ENCODE measurements at places on chromosomes 11 and 22. TPM values are rescaled to one million over a fixed set of nuclear protein-coding genes. Genes with fewer than 3 reads are reported as not detected.

TMEM258 gene
- total RNA-seq, result 52.8 TPM

TENM4 gene
- total RNA-seq, result 74.1 TPM

DNA sequence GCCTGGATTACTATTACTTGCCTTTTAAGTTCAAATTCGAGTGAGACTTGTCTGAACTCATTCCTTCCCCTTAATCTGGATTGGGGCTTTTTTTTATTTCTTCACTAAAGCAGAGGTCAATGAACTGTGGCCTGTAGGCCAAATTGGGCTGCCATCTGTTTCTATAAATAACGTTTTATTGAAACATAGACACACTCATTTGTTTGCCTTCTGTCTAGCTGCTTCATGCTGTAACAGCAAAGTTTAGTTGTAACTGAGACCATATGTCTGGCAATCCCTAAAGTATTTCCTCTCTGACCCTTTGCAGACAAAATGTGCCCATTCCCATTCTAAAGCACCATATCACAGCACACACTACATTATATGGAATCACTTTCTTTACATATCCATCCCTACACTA, 207.9 kb upstream of the ISX start:
- no peaks in the 10 kb centered on the region for H3K27me3 ChIP-seq
- no peak overlapping the region for H3K27ac ChIP-seq
- no peak for DNase-seq
- no peaks in the 10 kb centered on the region for H3K4me1 ChIP-seq
- H3K4me3 ChIP-seq, result no peak overlapping the region
- H3K36me3 ChIP-seq, result no peaks in the 10 kb centered on the region

DNA sequence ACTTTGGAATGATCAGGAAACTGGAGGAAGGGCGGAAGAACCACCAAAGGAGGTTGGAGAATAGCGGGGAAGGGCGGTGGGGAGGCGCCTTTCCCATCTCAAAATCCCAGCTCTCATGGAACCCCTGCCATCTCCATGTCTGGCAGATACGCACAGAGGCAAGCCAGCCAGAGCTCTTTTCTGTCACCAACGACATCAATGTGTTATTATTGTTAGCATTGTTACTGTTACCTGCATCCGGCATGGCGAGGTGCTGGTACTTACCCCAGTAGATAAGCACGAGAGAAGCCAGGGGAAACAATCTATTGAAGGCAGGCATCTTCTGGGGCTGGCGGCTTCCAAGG, 969 bp downstream of the SCN3B start:
- H3K27me3 ChIP-seq, result no peaks in the 10 kb centered on the region
- H3K36me3 ChIP-seq, result no peaks in the 10 kb centered on the region
- peak overlapping the region; percentile 41 for H3K4me3 ChIP-seq

DNA sequence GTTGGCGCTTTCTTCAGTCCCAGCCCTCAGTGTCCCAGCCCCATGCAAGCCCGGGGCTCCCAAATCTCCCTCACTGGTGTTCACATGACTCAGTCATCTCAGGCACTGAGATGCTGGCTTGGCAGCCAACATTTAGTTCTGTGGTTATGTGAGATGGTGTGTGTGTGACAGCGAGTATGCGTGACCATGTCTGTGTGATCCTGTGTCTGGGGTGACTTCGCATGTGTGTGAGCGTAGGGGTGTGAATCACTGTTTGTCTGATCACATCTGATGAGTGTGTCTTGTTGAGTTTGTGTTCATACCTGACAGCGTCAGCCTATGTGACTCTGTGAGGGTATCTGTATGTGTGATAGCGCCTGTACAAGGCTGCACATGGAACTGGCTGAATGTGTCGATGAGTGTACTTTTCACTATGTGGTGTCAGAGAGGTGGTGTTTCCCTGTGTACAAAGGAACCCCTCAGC, 16.2 kb downstream of the CREB3L1 start:
- no peaks in the 10 kb centered on the region for H3K36me3 ChIP-seq
- DNase-seq, result no peak
- peaks cover 32% of the 10 kb centered on the region for H3K4me1 ChIP-seq
- no peak overlapping the region for H3K4me3 ChIP-seq

DNA sequence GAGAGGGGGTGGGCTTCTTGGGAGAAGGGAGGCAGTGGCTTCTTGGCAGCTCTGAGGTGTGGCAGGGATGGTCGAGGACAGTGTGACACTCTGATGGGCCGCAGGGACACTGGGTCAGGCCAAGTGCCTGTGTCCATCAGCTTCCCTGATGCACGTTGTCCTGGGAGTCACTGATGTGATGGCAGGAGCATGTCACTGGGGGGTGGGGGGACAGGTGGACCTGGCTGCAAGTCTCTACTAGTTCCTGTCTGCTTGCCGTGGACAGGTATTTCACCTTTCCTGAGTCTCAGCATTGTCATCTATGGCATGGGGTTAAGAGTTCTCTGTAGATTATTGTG, 592.9 kb downstream of the TBC1D22A start:
- H3K4me1 ChIP-seq, result no peaks in the 10 kb centered on the region
- no peak for DNase-seq
- H3K27ac ChIP-seq, result no peak overlapping the region
- no peaks in the 10 kb centered on the region for H3K27me3 ChIP-seq

DNA sequence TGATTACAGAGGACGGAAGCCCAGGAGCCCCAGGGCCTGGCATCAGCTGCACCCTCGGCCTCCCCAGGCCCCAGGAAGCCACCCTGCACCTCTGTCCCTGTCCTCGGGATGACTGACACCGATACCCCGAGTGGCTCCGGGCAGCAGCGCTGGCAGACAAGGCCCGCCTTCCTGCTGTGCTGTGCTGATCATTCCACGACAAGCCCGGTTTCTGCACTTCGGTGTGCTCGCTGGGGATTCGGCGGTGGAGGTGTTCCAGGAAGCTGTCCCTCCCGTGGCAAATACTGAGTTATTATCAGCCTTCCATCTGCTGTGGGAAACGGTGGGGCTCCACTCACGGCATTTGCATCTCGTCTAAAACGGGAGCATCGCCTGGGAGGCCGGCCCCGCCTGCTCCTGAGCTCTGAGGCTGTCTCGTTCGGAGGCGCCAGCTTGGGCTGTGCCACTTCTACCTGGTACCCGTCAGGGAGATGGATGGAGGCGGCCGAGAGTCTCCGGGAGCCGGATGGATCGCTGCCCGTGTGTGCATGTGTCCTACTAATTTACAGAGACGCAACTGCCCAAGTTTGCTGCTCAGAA, 506.1 kb downstream of the BRD1 start:
- no peak for DNase-seq
- H3K27me3 ChIP-seq, result no peaks in the 10 kb centered on the region
- H3K4me3 ChIP-seq, result no peak overlapping the region
- H3K27ac ChIP-seq, result no peak overlapping the region
- H3K4me1 ChIP-seq, result no peaks in the 10 kb centered on the region

OR5P2 gene
- not detected for total RNA-seq

SOX6 gene
- total RNA-seq, result 2.8 TPM

DNA sequence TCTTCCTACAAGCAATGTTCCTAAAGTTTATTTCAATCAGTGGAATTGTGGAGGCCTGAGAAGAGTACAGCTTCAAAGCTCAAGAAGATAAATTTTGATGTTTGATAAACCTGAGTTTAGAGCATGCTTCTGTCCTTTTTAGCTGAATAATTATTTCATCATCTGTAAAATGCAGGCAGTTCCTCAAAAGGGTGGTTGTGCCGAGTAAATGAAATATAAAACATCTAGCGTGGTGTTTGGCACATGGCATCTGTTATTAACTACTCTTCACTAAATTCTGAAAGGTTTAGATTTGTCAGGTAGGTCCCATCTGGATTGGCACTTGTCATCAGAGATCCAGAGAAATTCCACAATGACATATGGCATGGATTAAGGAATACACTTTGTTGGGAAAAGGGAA, 155.1 kb downstream of the DDX10 start:
- peaks cover 3% of the 10 kb centered on the region for H3K4me1 ChIP-seq
- no peak for DNase-seq
- H3K27me3 ChIP-seq, result no peaks in the 10 kb centered on the region
- no peak overlapping the region for H3K27ac ChIP-seq
- no peak overlapping the region for H3K4me3 ChIP-seq

DNA sequence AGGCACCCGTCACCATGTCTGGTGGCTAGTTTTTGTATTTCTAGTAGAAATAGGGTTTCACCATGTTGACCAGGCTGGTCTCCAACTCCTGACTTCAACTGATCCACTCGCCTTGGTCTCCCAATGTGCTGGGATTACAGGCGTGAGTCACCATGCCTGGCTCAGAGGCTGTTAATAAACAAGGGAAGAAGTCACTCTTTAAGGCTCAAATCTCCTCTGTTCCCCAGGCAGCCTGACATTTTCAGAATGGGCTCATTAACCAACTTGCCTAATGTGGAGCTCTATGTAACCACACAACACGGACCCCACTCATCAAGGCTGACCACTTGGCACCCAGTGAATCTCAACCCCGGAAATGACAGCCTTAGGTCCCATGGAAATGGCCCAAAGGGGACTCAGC, 24.1 kb downstream of the APOL3 start:
- H3K4me3 ChIP-seq, result no peak overlapping the region
- no peak for DNase-seq
- no peaks in the 10 kb centered on the region for H3K36me3 ChIP-seq
- no peak overlapping the region for H3K27ac ChIP-seq

DNA sequence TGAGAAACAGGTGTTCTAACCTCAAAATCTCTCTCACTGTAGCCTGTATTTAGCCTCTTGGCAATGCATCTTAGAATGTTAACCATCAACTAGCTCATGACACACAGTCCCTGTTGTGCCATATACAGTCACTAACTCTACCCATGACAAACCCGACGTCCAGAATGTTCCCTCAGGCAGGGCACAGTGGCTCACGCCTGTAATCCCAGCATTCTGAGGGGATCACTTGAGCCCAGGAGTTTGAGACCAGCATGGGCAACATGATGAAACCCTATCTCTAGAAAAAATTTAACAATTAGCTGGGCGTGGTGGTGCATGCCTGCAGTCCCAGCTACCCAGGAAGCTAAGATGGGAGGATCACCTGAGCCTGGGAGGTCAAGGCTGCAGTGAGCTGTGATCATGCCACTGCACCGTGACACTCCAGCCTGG, 18.2 kb upstream of the CCDC34 start:
- no peak overlapping the region for H3K4me3 ChIP-seq
- H3K4me1 ChIP-seq, result peaks cover 2% of the 10 kb centered on the region
- H3K36me3 ChIP-seq, result no peaks in the 10 kb centered on the region
- H3K27me3 ChIP-seq, result no peaks in the 10 kb centered on the region
- DNase-seq, result no peak
- H3K27ac ChIP-seq, result no peak overlapping the region

DNA sequence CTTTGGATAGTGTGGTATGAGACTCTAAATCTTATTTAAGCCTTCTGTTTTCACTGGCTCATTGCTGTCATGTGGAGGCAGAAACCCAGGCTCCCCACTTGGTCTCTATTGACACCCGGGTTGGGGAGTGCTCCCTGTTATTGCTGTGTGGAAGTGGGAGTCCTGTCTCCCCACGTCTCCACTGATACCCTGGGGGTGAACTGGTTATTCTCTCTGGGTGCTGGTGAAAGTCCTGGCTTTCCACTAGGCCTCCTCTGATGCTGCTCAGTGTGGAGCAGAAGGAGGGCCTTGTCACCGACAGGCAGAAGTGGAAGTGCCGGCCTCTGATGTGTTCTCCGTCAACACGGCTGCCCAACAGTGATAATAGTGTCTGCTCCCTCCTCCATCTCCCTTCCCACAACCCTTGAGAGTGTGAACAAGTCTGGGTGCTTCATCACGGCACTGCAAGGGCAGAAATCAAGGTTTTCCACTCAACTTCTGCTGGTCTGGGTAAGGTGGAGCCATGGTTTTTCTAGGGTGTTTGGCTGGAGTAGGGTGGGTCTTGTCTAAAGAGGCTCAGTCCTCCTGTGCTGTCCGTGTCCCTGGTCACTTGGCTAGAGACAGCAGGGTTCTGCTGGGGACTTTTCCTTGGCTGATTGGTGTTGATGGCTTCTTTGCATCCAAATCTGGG, 240.7 kb upstream of the B3GAT1 start:
- H3K4me3 ChIP-seq, result no peak overlapping the region
- no peaks in the 10 kb centered on the region for H3K4me1 ChIP-seq
- H3K27ac ChIP-seq, result no peak overlapping the region
- no peaks in the 10 kb centered on the region for H3K27me3 ChIP-seq

MIOX gene
- not detected for total RNA-seq

DNA sequence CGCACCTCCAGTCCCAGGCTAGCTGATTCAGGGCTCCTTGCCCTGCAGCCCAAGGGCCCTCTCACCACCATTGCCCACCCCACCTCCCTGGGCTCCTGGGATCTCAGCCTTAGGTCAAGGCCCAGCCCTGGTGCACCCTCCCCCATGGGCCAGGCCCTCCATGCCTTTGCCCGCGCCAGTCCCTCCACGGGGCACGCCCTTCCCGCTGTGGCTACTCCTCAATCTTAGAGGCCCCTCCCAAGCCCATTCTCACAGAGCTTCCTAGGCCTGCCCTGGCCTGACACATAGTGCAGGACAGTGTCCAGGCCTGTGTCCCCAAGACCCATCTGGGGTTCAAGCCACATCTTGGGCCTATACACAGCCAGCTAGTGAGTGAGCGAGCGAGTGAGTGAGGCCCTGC, 6.9 kb downstream of the GP1BB start:
- H3K36me3 ChIP-seq, result no peaks in the 10 kb centered on the region
- no peak for DNase-seq
- H3K27me3 ChIP-seq, result no peaks in the 10 kb centered on the region
- H3K4me3 ChIP-seq, result no peak overlapping the region
- no peak overlapping the region for H3K27ac ChIP-seq

- H3K27ac ChIP-seq, result no peak overlapping the region
- H3K27me3 ChIP-seq, result no peaks in the 10 kb centered on the region
- H3K4me1 ChIP-seq, result no peaks in the 10 kb centered on the region
- no peaks in the 10 kb centered on the region for H3K36me3 ChIP-seq
These were observed 183.5 kb downstream of the DSCAML1 start for GRCh38 chr11:117613521-117613920.

- DNase-seq, result no peak
- H3K27me3 ChIP-seq, result no peaks in the 10 kb centered on the region
- H3K4me3 ChIP-seq, result no peak overlapping the region
- no peak overlapping the region for H3K27ac ChIP-seq
- no peaks in the 10 kb centered on the region for H3K36me3 ChIP-seq
- H3K4me1 ChIP-seq, result peaks cover 6% of the 10 kb centered on the region
These were observed 1.7 kb downstream of the CYB5R2 start for GRCh38 chr11:7671347-7672215.

DNA sequence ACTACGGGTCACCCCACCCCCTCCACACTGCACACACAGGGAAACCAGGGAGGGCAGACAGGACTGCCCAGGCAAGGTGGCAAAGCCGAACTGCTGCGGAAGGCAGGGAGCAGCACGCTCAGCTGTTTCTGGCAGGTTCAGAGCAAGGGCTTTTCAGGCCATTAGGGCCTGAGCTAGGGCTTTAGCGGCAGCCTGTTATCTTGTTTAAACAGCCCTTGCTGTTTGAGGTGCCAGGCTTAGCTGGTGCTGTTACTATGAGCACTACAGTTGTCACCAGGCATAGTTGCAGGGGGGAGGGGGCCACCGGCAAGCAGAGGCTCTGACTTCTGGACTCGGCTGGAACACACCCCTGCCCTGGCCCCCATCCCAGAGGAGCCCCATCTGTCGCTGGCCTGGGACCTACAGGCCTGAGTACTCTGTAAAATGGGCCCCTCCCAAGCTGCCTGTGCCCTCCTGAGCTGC, 34.9 kb downstream of the RSPH14 start:
- H3K4me3 ChIP-seq, result no peak overlapping the region
- no peak overlapping the region for H3K27ac ChIP-seq
- H3K36me3 ChIP-seq, result no peaks in the 10 kb centered on the region

All from ovary (tissue), 10 donors.